ENCODE measurements at places on chromosomes 3 and 15.

DNA sequence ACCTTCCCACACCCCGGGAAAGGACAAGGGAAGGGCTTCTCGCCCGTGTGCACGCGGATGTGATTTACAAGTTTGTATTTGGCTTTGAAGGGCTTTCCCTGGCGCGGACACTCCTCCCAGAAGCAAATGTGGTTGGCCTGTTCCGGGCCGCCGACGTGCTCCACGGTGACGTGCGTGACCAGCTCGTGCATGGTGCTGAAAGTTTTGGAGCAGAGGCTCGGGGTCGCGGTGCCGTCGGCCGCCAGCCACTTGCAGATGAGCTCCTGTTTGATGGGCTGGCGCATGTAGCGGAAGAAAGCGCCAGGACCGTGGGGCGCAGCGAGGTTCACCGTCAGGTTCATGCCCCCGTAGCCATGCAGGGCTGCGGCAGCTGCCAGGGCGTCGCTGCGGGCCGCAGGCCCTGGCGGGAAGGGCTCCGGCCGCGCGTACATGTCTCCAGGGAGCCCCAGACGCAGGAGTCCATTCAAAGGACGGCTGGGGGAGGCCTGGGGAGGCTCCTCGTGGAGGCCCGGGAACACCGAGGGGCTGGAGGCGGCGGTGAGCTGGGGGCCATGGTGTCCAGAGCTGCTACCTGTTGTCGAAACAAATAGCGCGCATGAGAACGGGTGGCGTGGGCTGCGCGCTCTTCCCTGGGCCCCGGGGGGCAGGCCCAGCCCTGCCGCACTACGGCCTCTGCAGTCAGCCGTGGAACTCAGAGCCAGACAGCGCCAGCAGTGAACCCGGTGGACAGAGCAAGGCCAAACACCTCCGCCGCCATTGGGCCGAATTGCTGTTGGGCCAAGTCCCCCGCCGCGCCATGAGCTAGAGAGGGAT, 10.2 kb downstream of the ZIC4 start:
- DNase-seq, result no peak

- no peak for DNase-seq
These were observed 77.6 kb upstream of the NDN start for GRCh38 chr15:23764716-23765115.

- peak; percentile 64 for DNase-seq
These were observed 757 bp upstream of the DIPK2A start for GRCh38 chr3:143970773-143971358.

GRCh38 chr15:59165726-59166125, 40.9 kb upstream of the LDHAL6B start:
- no peak for DNase-seq

DNA sequence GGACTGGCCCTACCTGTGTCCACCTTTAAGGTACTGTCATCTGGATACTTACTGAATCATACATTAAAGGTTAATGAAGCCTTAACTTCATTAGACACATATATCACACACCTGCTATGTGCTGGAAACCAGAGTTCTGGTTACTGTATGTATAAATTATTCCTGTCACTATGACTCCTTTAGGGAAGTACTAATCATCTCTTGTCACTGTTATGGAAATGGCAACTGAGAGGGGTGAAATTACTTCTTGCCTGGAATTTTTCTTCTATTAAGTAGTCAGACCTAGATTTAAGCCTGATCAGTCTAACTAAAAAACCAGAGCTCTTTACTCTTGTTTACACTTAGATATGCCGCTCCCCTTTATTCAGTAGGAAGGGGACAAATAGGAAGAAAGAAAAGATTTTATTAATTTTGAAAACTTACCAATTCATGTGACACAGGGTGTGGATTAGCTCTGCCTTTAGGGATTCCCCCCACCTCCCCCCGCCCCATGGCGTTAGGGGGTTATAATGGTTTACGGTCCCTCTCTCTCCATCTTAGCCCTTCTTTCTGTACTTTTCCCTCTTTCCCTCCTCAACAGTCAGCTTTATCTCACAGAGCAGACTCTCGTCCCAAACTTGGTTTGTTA, 152.5 kb downstream of the KLHL25 start:
- DNase-seq, result no peak

DNA sequence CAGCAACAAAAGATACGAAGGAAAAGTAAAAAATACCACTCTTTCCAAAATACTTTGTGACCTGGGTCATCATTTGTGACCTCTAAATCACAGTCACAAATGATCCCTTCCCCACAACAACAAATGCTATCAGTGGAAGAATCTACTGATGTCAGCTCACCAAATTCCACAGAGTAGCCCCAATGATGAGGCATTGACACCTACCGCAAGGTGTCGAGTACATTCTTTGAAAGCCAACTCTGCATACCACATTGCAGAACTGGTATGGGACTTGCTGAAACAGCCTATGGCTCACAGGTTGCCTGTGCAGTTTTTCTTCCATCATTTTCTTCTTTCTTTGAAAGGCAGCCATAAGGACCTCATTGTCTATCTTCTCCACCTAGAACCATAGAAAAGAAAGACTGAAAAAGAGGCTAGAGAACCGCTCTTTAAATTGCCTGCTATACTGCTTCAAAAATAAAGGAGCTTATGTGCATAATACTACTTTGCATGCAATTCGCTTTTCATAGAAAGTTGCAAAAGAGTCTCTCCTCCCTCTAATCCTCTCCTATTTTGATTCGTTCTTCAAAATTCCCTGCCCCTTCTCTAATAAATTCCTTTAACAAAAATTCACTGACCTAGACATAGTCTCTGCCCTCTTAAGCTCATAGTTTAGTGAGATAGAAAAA, 21.4 kb upstream of the KPNA1 start:
- no peak for DNase-seq

DNA sequence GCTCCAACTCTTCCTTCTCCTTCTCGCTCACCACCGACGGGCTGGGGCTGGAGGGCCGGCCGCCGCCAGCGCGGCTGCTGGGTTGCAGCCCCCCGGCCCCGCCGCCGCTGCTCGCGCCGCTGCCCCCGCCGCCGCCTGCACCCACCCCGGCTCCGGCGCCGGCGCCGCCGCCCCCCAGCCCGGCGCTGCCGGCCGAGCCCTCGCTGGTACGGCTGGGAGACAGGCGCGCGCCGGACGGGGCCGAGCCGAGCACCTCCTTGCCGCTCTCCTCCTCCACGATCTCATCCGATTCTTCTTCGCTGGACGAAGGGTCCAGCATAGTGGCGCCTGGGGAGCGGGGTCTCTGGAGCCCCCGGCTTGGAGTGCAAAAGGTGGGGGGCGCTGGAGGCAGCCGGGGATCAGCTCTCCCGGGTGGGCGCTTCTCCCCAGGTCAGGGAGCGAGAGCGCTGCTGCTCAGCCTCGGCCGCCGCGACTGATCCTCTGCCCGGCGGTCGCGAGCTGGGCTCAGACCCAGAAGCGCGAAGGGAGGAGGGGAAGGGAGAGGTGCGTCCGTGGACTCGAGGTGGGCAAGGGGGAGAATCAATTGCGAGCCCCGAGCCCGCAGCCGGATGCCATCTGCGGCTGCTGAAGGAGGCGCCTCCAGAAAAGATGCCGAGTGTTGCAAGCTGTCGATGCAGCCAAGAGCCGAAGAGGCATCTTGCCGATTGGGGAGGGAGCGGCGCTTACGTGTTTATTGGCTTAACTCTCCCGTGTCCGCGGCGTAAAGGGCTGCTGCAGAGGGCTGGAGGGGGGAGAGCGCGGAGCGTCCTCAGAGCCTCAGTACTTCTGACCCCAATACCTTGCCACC, at the start of gene CADPS:
Gene CADPS (minus strand): TSS at position 706 of the 847 bp plus-strand sequence. CDS start 387 bp downstream, at position 319.
- DNase-seq, result no peak

DNA sequence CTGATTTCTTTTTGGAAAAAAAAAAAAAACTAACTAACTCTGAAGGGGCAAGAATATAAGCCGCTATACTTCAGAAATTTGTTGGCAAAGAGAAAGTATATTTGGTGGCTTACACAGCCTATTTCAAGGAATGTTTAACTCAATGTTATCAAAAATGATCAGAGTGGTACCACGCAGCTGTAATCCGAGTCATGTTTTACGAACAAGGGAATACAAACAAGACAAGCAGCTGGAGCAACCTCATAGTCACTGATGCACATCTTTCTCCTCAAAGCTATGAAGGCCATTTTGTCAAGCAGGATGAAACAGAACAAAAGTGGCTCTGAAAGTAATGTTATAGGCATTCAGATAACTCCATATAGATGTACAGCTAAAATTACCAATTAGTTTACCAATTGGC, 81.2 kb downstream of the SCAPER start:
- DNase-seq, result no peak

DNA sequence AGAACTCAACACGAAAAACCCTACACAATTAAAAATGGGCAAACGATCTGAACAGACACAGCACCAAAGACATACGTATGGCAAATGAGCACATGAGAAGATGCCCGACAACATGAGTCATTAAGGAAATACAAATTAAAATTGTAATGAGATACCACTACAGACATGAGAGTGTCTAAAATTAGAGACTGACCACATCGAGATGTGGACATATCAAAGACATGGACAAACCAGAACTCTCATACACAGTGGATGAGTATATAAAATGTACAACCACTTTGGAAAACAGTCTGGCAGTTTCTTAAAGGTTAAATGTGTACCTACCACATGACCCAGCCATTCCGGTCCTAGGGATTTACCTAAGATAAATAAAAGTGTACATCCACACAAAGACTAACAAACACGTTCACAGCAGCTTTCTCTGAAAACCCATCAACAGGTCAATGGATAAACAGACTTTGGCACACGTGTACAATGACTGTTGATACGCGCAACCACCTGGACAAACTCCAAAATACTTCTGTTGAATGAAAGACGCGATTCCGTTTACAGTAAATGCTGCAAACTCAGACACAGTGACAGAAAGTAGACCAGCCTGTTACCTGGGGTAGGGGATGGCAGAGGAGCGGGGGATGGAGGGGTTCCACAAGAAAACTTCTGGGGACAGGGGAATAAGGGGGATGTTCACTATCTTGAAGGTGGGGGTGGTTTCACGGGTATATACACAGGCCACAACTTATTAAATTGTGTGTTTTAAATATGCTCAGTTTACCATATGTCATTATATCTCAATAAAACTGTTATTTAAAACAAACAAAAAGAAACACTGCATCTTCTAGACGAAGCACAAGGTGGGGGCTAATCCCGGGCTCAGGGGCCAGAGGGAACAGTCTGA, 2.1 kb downstream of the TNK2 start:
- DNase-seq, result no peak

DNA sequence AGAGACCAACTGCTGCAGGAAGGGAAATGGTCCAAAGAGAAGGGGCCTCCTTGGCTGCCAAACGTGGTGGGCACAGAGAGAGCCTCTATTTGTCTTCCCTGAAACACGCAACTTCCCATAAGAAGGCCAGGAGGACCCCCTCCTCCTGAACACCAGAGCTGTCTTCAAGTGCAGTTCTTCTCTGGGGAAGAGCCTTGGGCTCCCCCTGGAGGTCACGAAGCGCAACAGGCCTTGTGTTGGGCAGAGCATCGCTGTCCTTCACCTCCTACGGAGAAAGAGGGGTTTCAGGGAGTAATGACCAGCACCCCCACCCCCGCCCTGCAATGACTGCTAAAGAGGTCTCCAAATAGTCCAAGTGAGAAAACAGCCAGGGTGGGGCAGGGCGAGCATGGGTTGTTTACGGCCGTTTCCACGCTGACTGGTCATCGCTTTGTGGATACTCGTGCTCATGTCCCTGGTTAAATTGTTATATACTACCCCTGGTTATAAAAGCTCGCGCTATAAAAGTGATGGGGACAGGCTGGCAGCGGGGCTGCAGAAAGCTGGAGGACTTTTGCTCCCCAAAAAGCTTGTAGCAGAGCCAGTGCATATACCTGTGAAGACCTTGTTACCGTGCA, 397.5 kb upstream of the ATP10A start:
- DNase-seq, result peak; percentile 23

DNA sequence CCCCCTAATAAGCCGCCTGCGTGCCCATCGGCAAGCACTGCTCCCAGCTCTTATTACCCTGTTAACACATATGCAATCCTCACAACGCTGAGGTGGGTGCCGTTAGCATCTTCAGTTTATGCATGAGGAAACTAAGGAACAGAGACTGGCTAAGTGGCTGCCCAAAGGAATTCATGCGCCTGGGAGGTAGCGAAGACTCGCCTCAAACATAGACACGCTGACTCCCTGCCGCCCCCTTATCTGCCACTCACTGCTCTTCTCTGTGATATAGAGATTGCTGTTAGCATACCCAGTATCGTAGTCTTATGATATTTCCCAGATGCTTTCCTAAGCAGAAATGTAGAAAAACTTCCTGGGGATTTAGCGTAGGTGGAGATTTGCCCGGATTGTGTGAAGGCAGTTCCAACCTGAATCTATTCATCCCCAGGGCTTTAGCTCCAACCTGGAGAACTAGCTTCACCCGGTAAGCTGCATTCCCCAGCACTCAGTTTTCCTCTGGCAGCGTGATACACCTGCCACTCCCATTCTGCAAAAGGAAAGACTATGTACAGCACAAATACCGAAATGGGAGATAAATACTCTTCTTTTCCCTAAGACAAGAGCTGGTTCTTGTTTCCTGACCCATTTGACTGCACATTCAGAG, 23.7 kb upstream of the CD47 start:
- DNase-seq, result no peak

GRCh38 chr15:78951841-78952238, 7.0 kb upstream of the CTSH start:
- DNase-seq, result no peak

- DNase-seq, result no peak
These were observed 66.0 kb downstream of the CRTC3 start for GRCh38 chr15:90595763-90596155.

GRCh38 chr3:100352296-100353231, 18.0 kb downstream of the NIT2 start:
- no peak for DNase-seq

DNA sequence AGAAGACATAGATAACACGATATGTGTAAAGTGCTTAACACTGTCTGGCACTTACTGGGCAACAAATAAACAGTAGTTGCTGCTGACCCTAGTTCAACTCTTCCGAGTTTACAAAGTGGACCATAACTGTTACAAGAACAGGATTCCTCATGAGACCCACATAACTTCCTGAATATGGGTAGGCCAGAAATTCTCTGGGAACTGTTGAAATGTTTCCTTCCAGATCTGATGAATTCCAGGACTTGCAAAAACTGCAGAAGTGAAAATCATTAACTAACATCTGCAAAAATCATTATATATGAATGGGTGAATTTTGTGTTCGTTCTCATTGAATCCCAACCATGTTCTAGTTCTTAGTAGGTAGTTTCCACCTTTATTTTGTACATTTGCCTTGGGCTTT, 181.7 kb upstream of the MME start:
- DNase-seq, result no peak

DNA sequence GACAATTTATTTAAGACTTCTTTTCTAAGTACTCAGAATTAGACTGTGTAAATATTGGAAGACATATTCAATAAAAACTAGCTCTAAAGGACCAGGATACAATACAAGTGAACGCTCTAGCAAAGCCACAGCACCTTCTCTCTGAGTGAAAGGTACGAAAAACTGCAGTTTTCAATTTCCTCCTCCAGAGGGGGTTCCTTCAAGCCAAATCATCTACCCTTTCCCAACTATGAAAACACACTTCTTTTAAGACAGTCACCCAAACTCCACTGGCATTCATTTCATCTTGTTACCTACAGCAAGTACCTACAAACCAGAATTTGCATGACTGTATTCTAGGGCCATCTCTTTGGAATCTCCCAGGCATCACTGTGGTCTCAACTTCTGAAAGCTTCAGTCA, 165.8 kb downstream of the ERC2 start:
- DNase-seq, result no peak

Data from stimulated activated CD4-positive, alpha-beta T cell treated with anti-CD3 and anti-CD28 coated beads, Interleukin-2, amount 100 ng/mL, for 24 hours (primary cell).